Activated CD4-positive, alpha-beta memory T cell treated with anti-CD3 and anti-CD28 coated beads, Interleukin-2, amount 10 ng/mL, durations not matched to agents 7 days and 5 days (primary cell): ENCODE measurements at places on chromosomes 6 and 20.

GRCh38 chr6:1378065-1379016, 11.0 kb upstream of the FOXF2 start:
- DNase-seq = no peak

DNA sequence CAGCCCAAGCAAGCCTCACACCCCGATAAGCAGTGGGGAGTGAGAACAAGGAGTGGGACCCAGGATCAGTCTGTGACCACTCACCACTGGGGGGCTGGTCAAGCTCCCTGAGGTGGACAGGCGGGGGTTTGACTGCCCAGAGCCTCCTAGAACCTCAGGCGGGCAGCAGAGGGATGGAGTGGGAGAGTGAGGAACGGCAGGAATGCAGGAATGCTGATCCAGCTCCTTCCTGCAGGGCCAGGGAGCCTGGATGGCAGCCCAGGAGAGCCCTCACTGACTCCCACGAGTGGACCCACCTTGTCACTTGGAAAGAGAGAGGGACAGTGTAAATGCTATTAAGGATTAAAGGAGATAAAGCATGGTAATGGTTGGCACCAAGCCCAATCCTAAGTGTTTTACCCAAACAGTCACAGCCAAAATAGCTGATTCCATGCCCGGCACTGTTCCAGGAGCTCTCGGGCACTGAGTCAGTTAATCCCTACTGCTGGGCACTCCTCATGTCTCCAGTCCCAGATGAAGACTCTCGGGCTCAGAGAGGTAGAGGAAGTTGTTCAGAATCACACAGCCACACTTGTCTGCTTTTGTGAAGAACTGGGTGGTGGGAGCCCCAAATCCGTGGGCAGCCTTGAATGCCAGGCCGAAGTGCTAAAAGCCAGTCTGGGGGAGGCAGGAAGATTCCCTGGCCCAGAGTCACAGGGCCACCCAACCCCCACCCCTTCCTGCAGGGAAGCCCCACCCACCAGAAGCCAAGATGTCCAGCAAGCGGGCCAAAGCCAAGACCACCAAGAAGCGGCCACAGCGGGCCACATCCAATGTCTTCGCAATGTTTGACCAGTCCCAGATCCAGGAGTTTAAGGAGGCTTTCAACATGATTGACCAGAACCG, 3.1 kb downstream of the MYL9 start:
- DNase-seq = no peak

- no peak for DNase-seq
Measured at GRCh38 chr6:148109732-148110131, 232.9 kb upstream of the SASH1 start.

GRCh38 chr6:136711644-136712043, 80.6 kb downstream of the MAP3K5 start:
- no peak for DNase-seq

GRCh38 chr6:24257282-24257681, 100.6 kb downstream of the DCDC2 start:
- no peak for DNase-seq

GRCh38 chr6:8481727-8482126, 46.4 kb upstream of the SLC35B3 start:
- DNase-seq = no peak

DNA sequence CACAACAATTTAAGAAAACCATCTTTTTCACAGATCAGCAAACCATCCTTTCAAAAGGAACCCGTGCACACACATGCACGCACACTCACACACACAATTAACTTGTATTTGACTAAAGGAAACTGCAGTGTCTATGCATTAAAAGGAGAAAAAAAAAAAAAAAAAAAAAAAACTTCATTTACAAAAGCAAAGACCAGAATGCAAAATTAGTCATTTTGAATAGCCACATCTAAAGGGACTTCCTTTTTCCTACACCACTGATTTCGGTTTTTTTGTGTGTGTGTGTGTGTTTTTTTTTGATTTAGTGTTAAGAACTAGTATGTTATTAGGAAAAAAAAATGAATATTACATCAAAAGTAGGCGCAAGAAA, 6.3 kb downstream of the ZMYND8 start:
- DNase-seq = no peak

GRCh38 chr20:1509237-1509636, 18.0 kb upstream of the SIRPB2 start:
- DNase-seq = no peak

DNA sequence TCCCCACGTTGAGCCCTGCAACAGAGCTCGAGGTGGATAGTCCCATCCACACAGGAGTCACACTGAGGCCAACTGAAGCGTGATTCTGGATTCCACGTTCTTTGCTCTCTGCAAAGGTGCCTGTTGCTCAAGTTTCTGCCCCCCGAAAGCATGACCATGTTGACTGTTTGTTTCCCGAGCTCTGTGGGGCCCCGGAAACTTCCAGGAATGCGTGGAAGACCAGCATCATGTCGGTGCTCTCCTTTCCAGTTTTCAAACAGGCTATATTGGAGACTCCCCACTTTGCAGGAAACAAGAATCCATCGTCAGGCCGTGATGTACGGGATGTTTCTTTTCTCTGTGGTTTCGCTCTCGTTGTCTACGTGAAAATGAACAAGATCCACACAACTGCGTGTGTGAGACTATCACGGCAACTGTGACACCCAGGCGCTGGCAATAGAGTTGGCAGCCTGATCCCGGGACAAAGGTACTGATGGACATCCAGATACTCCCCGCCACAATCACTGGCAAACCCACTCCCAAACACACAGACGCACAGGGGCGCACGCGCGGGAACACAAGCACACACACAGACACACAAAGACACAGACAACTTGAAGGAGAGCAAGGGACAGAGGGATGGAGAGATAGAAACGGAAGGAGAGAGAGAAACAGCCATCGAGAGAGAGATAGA, 444.6 kb upstream of the DEFB115 start:
- no peak for DNase-seq

- no peak for DNase-seq
Measured at GRCh38 chr6:54194067-54194466, 82.8 kb downstream of the MLIP start.

DNA sequence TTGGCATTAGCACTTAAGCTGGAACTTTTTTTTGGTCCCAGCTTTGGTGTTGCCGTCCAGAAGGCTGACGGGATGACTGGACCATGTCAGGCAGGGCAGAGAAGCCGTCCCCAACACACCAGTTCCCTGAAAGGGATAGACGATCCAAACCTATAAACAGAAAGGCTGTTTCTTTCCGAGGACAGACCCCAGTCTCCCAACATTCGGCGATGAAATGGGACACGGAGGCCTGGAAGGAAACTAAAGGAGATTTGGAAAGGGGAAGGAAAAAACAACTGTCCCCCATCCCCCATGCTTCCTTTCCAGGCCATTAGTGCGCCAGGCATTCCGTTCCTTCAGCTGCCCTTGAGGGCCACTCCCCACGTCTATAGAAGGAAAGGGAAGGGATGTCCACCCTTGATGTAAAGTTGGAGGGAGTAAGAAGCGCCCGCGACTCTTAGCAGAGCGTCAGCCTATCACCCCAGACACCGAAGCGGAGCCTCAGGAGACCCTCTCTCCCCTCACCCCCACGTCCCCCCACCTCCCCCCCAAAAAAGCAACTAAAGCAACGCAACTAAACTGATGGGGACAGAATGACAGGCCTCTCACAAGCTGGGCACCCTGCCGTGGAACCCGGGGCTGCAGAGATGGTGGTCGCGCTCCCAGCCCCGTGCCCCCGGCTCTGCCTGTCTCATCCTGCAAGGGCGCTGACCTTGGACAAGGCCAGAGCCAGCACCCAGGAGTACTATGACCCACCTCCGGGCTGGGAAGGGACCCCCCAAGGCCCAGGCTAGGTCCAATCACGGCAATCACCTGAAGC, 638 bp downstream of the BLCAP start:
- no peak for DNase-seq

DNA sequence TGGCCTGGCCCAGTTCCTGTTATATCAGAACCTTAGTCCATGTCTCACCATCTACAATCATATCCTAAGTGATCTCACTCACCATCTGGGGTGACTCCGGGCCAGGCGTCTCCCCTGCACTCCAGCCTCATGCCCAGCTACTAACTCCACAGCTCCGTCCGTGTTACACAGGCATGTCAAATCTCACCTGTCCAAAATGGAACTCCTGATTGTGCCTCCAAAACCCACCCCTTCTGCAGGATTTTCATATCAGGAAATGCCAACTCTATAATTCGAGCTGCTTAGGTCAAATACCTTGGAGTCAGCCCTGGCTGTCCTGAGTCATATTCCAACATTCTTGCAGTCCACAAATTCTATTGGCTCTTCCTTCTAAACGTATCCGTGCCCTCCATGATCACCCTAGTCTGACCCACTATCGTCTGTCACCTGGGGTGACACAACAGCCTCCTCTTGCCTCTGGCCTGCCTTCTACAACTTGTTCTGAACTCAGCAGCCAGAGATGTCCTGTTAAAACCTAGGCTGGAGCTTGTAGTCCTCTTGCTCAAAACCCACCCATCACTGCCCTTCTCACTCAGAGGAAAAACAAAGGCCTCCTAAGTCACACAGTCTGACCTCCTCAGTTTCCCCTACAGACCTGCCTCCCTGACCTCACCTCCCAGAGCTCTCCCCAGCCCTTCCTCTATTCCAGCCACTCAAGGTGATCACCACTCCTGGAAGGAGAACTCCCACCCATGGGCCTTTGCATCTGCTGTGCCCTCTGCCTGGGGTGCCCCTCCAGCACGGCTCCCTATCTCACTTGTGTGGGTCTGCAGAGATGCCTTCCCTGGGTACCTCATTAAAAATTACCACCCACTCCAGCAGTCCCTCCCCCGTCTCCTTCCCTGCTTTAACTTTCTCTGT, 85.3 kb upstream of the SIRPA start:
- DNase-seq = no peak
